ENCODE measurements at places on chromosomes 3 and 15.

DNA sequence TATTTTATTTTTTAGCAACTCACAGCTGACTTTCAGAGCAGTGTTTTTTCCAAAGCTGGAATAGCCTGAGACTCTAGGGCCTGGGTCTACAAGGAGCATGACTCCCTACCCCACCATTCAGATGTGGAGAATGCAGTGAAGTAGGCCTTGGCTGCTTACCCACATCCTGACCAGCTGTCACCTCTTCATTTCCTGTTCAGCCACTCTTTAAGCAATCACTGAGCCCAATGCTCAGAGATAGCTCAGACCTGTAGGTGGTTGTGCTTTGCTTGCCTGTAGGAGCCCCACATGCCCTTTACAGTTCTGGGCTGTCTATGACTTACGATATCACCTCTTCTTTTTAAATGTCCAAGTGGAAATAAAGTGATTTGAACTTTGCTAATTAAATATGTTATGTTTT, 148.1 kb downstream of the NEK11 start:
- no peak for DNase-seq

- no peak for DNase-seq
These were observed 195.9 kb downstream of the KLHL25 start for GRCh38 chr15:85598718-85599398.

DNA sequence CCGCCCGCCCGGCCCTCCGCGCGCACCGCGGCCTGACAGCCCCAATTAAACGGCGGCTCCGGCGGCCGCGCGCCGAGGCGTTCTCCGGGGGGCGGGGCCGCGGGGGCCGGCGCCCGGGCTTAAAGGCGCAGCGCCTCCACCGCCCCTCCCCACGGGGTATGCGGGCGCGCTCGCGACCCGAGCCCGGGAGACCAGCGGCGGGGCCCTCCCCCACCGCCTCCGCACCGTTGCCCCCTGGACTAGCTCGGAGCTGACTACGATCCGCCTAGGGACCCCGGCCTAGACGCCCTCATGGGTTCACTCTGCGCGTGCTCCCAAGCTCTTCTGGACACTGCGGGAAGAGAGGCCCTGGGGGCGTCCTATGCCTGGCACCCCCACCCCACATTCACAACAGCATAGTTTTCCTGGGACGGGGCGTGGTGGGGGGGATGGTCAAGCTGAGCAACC, at the start of gene DUSP7:
TSS of gene DUSP7 (minus strand) at position 51 of the 447 bp plus-strand sequence. CDS start 205 bp downstream, outside the sequence.
- DNase-seq = no peak

DNA sequence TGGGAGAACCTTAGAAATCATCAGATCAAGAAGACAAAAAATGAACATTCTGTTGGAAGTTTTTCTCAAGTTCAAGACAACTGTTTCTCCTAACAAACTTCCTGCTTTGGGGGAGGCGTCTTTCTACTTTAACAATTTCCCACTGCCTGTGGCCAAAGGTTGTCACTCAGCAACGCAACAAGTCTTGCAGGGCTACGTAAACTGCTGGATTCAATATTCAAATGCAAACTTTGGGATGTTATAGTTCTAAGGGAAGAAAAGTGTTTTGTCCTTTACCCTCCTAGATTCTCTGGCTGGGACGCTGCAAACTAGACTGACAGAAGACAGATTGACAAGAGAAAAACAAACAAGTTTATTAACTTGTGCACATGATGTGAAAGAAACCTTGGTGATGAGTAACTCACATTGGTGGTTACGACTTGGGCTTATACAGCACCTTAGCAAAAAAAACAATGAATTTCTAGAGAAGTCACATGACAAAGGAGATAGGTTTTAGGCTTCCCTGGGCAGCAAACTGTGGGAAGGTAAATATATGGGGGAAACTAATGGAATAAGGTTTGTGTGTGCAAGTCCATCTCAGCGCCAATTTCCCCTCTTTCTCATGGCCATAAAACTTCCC, 34.0 kb upstream of the ARPIN start:
- no peak for DNase-seq

DNA sequence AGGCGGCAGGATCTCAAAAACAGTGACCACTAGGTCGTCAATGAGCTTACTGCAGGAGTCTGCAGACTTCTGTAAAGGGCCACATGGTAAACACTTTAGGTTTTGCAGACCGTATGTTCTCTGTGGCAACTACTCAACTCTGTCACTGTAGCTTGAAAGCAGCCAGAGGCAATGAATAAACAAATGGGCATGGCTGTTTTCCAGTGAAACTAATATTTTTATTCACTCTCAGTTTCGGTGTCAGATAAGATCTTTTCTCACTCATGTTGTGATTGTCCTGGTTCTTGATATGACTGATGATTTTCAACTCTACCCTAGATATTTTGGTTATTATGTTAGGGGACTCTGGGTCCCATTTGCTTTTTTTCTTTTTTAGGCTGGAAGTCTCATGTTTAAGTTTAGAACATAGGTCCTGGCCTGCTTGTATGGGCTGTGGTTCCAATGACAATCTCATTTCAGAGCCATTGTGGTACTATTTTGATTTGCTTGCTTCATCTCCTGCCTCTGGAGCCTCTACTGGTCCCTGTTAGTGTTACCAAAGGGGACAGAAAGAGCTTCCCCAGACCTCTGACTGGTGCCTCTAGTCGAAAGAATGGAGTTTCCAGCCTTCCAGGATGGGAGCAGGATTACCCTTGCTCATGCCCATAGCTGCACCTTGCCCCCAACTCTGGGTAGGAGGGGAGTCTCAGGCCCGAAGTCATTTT, 222.0 kb downstream of the STT3B start:
- DNase-seq = no peak

GRCh38 chr3:146050691-146051090, 110.3 kb downstream of the PLOD2 start:
- DNase-seq = no peak
